Left cardiac atrium (tissue), 4 donors: ENCODE measurements at places on chromosomes 12 and 14. TPM values are rescaled to one million over a fixed set of nuclear protein-coding genes. Genes with fewer than 3 reads are reported as not detected.

Gene DBX2
- total RNA-seq = 0.13 TPM

DNA sequence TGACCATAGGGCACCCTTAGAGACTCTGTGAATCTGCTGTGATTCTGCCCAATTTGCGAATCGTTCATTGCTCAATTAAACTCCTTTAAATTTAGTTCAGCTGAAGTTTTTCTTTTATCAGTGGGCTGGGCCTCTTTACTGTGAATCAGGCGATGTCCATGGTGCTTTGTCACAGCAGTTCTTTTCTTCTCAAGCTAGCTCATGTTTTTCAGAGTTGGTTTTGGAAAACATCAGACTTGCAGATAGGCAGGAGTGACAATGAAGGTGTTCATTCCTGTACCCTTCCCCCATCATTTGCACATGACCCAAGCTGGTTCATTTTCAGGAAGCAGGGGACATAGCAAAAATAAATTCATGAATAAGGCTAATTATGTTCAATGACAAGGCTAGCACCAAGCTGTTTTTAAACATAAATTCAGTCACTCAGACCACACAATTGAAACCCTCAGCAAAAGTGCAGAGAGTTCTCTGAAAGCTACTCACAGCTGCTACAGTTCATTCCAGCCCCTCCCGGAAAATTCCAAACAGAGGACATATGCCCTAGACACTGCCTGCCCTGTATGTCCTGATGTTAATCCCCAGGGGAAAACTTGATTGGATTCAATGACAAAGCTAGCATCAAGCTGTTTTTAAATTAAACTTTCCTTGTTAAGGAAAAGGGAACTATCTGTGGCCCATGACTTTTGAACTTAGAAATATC lies 383.3 kb downstream of the C12orf75 start:
- DNase-seq = no peak

DNA sequence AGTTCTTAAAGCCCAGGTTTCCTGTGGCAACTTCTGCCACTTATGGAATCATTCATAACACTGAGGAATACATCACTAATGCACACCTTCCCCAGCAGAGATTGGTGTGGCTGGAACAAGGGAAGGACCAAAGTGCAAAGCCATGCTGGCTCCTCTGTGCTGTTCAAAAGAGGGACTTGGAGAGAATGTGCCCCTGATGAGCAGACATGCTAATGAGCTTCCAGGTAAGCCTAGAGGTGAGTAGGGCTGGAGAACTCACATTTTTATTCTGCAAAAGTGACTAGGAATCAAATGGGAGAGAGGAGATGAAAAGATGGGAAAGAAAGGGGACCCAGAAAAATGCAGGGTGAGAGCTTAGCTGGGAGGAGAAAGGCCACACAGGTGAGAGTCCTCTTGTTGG lies 289.7 kb downstream of the TTC8 start:
- no peak for DNase-seq

- no peak for DNase-seq
Observed at GRCh38 chr12:116000252-116000651, 277.2 kb downstream of the MED13L start.

Gene RDH12
- total RNA-seq = not detected

Gene RASSF9
- total RNA-seq = 2.1 TPM
